ENCODE measurements at places on chromosomes 16 and 17.

DNA sequence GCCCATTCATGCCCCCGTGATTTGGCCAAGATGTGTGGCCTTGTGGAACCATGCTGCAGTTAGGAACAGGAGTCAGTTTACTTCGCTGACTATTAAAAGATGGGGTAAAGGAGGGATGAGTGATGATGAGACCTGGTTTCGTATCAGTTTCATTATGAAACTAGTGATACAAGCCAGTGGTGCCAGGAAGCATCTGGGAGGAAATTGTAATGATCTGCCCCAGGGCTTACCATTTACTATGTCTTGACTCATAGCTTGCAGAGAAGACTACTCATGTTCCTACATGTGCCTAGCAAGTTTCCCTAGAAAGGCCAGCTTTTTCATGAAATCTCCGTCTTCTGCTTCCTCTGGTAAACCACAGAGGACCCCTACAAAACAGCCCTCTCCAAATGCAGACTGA, 23.2 kb downstream of the CDH3 start:
- no peak for DNase-seq

DNA sequence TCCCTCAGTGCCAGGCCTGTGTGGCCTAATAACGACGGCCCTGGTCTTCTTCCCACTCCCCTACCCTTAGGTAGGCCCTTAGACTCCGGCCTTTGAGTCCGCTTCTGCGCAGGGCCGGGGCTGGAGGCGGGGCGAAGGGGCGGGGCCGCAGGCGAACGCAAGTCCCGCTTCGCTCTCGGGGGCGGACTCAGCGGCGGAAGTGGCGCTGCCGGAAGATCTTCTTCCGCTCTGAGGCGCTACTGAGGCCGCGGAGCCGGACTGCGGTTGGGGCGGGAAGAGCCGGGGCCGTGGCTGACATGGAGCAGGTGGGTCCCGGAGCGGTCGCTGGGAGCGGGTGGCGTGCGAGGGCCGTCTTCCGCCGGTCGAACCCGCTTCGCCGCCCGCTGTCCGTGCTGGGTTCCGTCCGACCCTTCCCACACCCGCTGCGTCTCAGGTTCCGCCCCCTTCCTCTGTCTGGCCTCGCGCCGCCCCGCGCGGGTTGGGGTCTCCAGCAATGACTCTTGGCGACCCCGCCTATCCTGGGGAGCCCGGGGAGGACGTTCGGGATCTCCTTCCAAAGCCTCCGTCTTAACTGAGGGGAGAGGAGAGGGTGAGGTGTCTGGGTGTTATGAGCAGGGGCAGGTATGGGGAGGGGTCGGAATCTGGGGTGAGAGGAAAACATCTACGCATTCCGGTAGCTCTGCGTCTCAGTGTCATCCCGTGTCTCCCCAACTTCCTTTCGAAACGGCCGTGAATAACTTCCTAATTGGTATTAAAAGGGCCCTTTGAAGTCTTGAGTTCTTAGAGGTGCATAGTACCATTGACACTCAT, at the start of gene STARD3:
Gene STARD3 (plus strand): TSS at position 218 of the 810 bp plus-strand sequence. CDS start 16,388 bp downstream, outside the sequence.
- DNase-seq, result peak; percentile 46

- DNase-seq, result no peak
Measured at GRCh38 chr16:47016700-47017133, 43.2 kb upstream of the DNAJA2 start.

GRCh38 chr16:86019446-86020047, 120.6 kb downstream of the IRF8 start:
- no peak for DNase-seq

DNA sequence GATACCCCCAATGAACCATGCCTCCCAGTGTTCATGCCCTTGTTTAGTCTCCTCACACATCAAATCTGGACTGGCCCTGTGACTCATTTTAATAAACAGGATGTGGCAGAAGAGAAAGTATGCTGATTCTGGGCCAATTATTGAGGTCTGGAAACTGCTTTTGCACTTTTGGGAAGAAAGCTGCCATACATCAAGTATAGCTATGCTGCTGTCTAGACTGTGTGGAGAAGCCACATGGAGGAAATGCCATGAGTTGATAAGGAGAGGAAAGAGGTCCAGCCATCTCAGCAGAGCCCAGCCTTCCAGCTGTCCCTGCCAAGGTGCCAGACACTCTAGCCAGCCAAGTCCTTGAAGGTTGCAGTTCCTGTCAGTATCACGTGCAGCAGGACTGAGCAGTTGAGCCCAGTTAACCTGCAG, 16.7 kb downstream of the RPRML start:
- no peak for DNase-seq

DNA sequence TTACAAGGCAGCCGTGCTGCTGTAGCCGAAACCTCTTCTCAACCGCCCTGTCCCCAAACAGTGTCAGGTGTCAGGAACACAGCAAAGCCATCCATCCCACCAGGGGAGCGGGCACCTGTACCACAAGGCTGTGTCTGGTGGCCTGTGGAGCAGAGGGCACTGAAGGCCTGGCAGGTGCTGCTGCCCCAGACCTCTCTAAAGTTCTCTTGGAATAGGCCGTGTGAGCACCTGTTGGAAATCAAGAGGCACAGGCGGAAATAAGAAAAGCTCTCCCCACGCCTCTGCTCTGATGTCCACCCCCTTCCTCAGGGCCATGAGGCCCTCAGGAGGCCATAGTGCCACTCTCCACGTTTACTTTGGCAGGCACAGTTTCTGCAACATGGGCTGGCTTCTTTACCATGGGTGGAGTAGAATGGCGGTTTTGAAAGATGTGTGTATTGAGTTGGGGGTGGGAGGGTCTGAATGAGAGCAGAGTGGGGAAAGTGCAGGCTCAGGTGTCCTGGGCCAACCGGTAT, 99.9 kb upstream of the ZNF750 start:
- no peak for DNase-seq

DNA sequence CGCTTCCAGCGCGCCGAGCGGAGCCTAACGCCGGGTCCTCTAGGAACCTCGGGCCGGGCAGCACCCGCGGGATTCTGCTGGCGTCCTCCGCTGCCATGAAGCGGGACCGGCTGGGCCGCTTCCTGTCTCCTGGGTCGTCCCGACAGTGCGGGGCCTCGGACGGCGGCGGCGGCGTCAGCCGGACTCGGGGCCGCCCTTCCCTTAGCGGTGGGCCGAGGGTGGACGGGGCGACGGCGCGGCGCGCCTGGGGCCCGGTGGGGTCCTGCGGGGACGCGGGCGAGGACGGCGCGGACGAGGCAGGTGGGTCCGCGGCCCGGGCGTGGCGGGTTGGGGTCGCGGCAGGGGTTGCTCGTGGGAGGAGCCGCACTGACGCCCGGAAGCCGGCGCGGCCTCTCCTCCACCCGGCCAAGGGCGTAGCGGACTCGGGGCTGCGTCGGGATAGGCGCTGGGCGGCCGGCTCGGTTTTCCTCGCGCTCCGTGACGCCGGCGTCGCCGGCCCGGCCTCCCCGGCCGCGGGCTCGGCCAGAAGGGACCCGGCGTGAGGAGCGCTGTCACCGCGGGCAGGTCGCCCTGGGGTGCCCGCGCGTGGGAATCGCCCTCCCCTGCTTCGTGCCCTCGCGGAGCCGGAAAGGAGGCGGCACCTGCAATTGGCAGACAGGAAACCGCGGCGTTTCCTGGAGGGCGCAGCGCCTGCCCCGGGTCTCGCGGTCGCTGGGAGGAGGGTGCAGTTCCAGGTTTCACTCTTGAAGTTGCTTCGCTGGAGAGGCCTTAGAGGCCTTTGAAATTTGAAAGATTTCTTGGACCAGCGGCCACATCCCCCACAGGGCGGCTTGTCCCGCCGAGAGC, 432 bp downstream of the ZNF276 start:
- no peak for DNase-seq

- no peak for DNase-seq
Measured at GRCh38 chr17:59026176-59026939, 80.3 kb downstream of the TRIM37 start.

DNA sequence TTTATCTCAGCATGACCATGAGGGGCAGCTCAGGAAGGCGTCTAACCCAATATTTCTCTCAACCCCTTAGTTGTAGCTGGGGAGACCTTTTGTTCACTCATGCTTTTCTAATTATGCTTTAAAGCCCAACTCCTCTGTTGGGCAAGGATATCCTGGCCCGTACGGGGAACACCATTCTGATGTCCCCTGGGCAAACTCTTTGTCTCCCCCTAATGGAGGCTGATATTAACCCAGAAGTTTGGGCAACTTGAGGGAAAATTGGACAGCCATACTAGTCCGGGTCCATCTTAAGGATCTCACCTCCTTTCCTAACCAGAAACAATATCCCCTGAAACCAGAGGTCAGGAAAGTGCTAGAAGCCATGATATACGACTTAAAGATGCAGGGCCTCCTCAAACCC, 143.7 kb upstream of the COX10 start:
- no peak for DNase-seq

DNA sequence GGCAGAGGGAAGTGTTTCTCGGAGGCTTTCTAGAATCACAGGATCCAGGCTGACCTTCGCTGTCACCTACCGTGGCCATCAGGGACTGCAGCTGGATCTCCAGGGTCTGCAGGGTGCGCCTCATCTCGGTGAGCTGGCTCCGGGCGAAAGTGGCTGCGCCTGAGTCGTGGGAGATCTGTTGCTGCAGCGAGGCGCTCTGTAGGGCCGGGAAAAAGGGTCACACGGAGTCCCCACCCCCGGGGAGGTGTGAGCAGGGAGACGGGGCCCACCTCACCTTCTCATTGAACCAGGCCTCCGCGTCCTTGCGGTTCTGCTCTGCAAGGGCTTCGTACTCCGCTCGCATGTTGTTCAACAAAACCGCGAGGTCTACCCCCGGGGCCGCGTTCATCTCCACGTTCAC, 2.9 kb downstream of the KRT28 start:
- no peak for DNase-seq

GRCh38 chr17:44311562-44312181, 3.3 kb downstream of the RUNDC3A start:
- DNase-seq, result no peak

- no peak for DNase-seq
Measured at GRCh38 chr17:75824666-75825065, 19.5 kb downstream of the UNC13D start.

DNA sequence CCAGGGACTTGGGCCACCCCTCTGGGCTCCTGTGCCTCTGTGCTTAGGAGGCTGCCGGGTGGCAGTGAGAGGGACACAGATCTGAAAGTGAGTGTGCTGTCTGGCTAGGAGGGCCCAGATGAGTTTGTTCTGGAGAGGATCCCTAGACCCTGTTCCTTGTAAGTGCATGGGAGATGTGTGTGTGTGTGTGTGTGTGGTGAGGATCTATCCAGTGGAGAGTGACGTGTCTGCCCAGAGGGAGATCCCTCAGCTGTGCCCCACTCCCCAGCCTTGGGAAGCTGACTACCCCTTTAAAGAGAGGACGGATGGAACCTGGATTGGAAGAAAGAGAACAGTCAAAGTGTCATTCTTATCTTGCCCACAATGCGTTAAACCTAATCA, 25.5 kb upstream of the CDC42EP4 start:
- no peak for DNase-seq

DNA sequence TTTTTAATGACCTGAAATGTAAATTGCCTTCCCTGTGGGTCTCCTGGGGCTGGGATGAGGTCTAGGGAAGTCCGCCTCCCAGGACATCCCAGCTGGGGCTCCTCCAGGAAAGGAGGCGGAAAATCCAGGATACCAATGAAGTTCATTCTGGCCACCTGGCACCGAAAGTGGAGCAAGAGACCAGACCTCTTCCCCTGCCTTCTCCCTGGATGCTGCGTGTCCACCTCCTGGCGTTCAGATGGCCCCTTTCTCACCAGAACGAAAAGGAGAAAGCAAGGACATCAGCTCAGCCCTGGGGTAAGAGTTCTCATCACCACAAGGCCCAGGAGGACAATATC, 20.4 kb downstream of the RBFOX3 start:
- DNase-seq, result no peak

GRCh38 chr16:90053902-90054500, 23.1 kb downstream of the PRDM7 start:
- DNase-seq, result no peak

GRCh38 chr17:39080421-39081078, 70.9 kb downstream of the PLXDC1 start:
- DNase-seq, result no peak

DNA sequence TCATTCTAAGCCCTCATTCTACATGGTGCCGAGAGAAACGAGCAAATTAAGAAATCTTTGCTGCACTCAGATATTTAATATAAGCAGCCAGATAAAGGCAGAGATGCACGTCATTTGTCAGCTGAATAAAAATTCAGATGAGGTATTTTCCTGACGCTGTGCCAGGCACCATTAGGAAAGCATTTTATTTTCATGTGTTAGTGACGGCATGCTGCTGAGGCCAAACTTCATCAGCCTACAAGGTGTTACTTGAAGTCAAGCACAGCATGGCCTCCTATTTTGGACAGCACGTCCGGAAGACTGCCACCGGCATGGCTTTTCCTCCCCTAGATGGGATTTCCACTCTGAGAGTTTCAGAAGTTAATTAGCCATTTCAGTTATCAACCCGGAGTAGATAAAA, 70.3 kb downstream of the IRX3 start:
- no peak for DNase-seq

- no peak for DNase-seq
Measured at GRCh38 chr17:57569021-57569420, 176.1 kb downstream of the CCDC182 start.

DNA sequence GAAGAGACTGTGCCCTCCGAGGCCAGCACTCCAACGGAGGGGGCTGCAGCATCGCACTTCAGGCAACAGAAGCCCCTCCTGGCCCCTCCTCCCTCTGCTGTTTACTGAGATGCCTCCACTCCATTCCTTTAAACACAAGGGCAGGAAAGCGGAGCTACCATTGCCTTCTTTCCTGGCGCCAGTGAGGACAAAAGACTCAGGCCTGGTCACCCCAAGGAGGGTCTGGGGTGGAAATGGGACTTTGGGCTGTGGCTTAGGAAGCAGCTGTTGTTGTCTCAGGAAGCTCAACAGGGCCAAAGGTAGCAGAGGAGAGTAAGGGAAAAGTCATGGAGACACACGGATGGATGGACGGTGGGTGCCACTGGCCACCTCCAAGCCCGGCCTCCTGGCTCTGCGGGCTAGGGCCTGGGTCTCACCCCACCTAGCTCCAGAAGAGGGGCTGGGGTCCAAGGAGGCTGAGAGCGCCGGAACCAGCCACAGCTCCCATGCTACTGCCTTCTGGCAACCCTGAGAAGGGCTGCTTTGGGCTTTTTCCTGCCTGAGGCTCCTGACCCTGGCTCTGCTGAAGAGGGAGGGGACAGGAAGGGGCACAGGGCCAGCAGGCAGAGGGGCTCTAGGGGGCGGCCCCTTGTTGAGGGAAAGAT, 11.1 kb downstream of the CD300LG start:
- no peak for DNase-seq

DNA sequence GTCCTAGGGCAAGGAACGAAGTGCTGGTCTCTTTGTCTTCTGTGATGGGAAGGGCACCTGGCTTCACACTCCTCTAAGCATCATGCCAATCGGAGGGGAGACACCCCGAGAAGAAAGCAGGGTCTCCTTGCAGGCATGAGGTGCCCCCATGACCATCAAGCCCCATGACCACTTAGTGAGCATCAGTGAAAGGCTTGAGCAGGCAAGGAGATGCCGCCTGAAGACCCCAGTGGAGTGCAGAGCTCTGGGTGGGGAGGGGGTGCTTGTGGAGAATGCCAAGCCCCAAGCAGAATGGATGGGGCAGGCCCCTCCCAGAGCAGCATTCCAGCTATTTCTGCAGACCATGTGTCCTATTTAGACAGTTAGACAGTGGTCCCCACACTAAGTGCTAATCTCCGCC, 232.7 kb upstream of the TNRC6C start:
- no peak for DNase-seq
